ENCODE measurements at places on chromosomes 11 and 22.

DNA sequence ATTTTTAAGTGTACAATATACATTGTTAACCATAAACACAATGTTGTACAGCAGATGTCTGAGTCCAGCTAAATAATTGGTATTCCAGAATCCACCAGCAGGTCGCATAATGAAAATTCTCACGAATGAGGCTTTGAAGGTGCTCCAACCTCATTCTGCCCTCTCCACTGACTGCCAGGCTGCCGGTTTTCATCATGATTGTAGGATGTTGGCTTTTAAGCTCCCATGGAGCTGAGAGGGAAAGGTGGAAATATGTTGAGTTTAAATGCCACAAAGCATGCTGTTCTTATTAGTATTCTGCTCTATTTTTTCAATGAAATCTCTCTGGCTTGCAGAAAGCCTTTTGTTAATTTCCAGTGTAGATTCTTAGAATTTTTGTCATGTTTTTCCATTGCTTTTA lies 337.2 kb upstream of the DDI1 start:
- no peak for DNase-seq

DNA sequence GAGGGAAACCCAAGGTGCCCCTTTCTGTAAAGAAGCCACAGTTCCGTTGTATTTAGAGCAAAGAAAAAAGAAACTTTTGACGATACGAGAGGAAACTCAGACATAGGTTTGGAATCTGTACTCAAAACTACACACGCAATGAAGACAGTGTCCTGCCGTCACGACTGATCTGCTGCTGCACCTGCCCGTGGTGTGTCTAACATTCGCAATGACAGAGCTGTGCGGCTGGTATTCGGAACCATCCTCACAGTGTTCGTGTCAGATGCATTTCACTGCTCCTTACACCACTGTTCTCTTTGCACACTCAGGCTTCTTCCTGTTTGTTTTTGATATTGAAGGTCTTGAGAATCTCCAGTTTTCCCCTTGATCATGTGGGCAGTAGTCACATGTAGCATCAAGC lies 84.8 kb downstream of the RTL6 start:
- no peak for DNase-seq

DNA sequence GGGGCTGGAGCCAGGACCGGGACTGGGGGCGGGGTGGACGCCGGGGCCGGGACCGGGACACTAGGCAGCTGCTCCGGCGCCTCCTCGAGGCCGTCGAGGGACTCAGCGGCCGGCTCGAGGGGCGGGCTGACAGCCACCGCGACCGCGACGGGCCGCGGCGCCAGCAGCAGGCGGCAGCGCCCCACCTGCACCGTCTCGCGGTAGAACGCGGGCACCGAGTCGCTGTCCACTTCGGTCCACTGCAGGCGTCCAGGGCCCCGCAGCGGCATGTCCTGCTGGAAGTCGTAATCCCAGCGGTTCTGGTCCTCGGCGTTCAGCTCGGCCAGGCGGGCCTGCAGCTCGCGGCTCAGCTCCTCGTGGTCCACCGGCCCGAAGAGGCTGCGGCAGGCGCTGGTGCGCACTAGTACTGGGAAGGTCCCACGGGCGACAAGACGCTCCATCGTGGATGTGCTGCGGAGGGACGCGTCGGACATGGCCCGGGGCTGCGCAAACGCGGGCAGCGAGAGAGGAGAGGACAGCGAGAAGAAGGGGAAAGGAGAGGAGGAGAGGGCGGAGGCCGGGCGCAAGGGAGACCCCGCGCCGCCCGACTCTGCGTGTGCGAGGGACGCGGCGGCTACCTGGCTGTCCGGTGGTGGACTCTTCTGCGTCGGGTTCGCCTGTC lies 428 bp downstream of the CDKN1C start:
- DNase-seq: no peak

DNA sequence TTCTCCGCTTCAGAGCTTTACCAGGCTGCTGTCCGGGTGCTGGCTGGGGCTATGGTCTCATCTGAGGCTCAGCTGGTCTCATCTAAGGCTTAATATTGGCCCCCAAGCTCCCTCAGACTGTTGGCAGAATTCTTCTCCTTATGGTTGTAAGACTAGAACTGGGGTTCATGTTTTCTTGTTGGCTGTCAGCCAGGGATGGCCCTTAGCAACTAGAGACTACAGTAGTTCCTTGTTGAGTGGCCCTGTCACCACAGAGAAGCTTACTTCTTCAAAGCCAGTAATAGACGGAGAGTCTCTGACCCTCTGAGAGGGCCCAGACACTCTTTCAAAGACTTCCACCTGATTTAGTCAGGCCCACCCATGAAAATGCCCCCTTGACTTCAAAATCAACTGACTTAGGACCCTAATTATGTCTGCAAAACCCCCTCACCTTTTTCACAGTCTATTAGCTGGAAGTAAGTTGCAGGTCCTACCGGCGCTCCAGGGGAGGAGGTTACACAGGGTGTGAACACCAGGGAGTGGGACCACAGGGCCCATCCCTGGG lies 24.2 kb upstream of the TREH start:
- DNase-seq: no peak

DNA sequence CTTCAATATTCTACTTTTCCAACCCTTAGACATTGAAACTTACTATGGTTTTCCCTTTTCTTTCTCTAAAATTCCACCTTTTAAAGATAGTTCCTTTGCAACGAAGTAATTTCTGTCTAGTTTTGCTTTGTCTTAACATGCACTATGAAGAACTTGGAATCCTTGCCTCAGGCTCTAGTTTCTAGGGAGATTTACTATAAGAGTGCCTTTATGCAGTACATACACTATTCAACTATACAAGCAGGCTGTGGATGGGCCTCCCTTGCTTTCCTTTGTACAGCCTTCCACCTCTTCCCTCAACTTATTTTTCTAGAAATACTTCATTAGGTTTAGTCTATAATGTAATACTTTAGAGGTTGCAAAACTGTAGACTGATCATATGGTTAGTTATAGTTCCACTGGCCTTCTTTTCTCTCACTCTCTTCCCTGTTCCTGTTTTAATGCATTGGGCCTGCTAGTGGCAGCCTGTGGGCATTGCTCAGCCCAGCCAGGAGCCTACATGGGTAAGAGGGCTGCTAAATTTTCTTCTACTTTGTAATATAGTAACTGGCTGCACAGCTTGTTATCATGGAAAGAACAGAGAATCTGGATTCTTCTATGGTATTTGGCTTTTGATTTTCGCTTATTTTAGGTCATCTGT lies 100.2 kb downstream of the C11orf87 start:
- DNase-seq: no peak

GRCh38 chr11:101336155-101336554 lies 206.5 kb upstream of the PGR start:
- DNase-seq: no peak

GRCh38 chr11:91244912-91245311 lies 979.7 kb upstream of the FAT3 start:
- no peak for DNase-seq

DNA sequence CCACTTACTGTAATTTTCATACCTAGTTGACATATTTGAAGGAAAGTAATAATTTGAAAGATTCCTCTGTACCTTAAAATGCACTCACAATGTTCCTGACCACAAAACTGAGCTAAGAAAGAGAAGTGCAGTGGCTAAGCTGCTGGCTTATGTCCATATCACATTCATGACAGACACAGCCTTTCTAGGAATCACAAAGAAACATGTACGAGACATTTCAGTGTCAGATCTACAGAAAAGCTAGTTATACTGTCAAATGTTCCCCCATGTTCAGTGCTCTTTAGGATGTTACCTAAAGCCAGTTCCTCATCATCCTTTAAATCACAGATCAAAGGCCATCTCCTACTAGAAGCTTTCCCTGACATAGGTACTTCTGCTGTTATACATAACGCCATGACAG lies 142.2 kb upstream of the C11orf58 start:
- DNase-seq: no peak

GRCh38 chr11:9250139-9250582 lies 15.0 kb downstream of the DENND5A start:
- no peak for DNase-seq

DNA sequence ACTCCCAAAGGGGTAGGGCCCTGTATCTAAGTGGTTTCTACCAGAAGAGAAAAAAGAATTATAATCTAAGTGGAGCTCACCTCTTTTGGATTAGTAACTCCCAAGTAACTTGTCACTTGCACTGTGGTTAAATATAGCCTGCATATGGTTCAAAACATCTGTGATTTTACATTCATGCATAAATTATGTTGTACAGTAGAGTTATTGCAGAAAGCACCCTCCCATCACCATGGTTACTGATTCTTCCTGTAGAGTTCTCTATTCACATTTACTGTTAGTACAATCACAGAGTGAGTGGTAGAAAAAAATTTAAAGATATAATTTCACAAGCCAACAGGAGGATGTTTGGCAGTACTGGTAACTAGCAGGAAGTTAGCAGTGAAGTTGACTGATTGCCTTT lies 80.4 kb downstream of the LRRC4C start:
- no peak for DNase-seq

- DNase-seq: no peak
Observed at GRCh38 chr11:111633756-111634362, 31.6 kb downstream of the SIK2 start.

GRCh38 chr22:43837666-43838065 lies 24.6 kb downstream of the SULT4A1 start:
- no peak for DNase-seq

DNA sequence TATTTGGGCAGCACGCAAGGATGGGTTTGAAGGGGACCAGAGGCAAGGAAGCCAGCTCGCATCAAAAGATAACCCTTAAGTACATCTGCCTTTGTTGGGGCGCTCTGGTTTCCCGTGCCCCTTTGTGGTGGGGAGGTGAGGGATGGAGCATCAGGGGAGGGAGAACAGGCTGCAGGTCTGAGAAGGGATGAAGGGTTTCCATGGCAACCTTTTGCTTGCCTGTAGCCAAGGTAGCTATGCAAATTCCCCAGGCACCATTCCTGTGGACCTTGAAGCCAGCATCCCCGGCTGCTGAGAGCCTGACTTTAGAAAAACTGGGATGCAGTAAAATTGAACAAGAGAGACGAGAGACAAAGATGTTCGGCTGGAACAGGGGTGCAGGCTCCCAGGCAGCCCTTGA lies 75.7 kb downstream of the SEZ6L start:
- DNase-seq: no peak

DNA sequence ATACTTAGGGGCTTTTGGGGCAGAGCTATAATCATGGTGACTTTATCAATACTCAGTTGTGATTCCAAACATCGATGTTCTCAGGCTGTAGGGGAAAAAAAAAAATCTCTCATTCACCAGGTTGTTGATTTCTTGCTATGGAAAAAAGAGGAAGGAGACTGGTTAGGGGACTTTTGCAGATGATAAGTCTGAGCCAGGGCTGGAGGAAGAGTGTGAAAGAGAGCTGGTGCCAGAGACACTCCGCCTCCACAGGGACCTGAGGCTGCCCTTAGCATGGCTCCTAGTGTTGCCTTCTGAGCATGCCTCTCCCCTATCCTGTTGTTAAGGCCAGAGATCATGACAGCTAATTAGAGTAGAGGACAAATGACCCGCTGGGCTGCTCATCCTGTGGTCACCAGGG lies 16.9 kb downstream of the UPB1 start:
- no peak for DNase-seq

- no peak for DNase-seq
Observed at GRCh38 chr22:37544955-37545702, 15.2 kb upstream of the CDC42EP1 start.

GRCh38 chr22:24108073-24108472 lies 73.2 kb upstream of the SUSD2 start:
- no peak for DNase-seq

- no peak for DNase-seq
Observed at GRCh38 chr11:41382927-41383326, 76.5 kb downstream of the LRRC4C start.

- DNase-seq: no peak
Observed at GRCh38 chr11:44571871-44572270, 6.4 kb downstream of the CD82 start.

- no peak for DNase-seq
Observed at GRCh38 chr11:47177846-47178245, 1.2 kb upstream of the ARFGAP2 start.

DNA sequence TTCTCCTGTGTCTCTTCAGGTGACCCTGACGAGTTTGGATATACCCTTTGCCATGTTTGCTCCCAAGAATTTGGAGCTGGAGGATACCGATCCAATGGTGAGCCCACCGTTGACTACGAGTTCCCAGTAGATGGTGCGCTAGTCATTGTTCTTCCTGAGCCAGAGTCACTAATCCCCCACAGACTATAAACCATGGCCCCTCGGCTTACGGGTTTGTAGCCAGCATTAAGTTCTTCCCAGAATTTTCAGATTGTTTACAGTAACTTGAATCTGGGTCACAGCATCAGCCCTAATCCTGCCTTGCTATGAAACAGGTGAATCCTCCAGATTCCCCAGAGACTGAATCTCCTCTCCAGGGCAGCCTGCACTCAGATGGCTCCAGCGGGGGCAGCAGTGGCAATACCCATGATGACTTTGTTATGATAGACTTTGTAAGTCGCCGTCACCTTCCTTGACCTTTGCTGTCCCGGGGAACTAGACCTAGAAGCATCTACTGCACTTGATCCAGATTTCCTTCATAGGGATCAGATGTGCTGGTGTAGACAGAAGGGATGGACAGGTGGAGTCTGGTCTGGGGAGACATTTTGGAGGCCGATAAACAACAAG lies 31.8 kb downstream of the ARHGAP1 start:
- no peak for DNase-seq

GRCh38 chr11:92167571-92167970 lies 57.0 kb upstream of the FAT3 start:
- no peak for DNase-seq

GRCh38 chr22:26847816-26848215 lies 190.4 kb downstream of the MIAT start:
- no peak for DNase-seq

All from right renal pelvis (tissue), 4 donors.